ENCODE measurements at places on chromosomes 2 and 18.

DNA sequence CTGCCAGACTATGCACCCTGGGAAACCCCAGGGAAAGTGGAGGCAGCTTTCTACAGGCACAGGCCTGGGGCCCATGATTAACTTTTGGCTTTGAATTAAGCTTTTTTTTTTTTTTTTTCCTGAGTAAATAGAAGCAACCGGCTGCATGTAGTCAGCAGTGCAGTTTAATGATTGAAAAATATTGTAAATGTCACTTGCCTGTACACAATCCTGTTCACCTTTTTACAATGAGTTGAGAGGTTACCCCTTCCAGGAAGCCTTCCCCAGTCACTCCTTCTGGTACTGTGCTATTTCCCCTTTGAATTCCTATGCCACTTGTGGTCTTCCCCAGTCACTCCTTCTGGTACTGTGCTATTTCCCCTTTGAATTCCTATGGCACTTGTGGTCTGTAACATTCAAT is 475.6 kb downstream of the TDRD15 start:
- no peak for DNase-seq

DNA sequence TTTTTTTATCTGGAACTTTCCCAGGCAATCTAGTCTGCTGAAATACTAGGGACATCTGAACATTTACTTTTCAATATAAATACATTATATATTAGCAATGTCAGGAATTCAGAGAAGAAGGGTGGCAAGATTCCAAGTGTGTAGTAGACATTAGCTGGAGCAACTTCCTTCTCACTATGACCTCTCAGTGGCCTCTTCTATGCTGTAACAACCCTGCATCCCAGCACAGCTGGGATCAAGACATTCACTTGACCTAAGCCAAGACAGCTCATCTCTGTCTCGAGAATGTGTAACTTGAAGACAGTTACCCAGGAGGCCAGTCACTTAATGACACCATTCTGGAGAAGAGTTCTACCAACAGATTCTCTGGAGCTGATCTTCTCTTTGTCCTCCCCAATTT is 61.7 kb upstream of the RALBP1 start:
- DNase-seq = peak; percentile 52

DNA sequence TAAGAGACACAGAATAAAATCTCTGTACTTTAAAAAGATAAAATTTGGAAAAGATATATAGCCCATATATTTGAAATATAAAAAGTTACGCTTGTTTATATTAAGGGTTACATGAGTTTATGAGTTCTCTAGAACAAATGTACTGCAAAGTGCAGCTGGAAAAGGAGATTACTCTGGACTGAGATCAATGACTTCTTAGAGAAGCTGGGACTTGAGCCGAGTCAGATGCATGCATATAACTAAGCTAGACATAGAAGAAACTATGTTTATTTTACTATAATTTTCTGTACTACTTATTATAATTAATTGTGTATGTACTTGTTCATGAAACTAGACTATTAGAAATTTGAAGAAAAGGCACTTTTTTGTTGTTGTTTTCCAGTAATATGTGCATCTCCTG is 170.3 kb upstream of the NXPH2 start:
- no peak for DNase-seq

- DNase-seq = no peak
These were observed 114.8 kb downstream of the DDX1 start for GRCh38 chr2:15706424-15706823.

GRCh38 chr2:108923019-108923700 is 65.9 kb downstream of the EDAR start:
- DNase-seq = no peak

DNA sequence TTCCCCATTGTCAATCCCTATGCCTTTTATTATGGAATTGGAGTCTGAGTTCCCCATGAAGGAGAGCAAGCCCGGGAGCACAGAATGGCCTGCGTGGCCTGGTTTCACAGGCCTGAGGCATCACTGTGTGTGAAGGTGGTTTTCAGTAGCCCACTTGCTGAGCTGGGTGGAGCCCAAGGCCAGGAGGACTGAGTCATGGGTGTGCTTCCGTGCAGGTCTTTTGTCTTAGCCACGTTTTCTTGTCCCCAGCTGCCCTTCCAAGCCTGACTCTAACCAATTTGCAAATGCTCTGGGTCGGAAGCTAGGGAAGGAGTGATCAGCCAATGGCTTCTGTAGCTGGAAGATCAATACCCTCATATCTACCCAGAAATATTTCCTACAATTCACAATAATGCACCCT is 119.2 kb downstream of the MAPK4 start:
- no peak for DNase-seq

- no peak for DNase-seq
These were observed 6.5 kb upstream of the SMAD2 start for GRCh38 chr18:47936952-47937351.

- no peak for DNase-seq
These were observed 32.8 kb upstream of the TNS1 start for GRCh38 chr2:218035463-218036100.

- no peak for DNase-seq
These were observed 71.7 kb downstream of the EIPR1 start for GRCh38 chr2:3305952-3306351.

- no peak for DNase-seq
These were observed 23.2 kb upstream of the PLA2R1 start for GRCh38 chr2:160085662-160086061.

DNA sequence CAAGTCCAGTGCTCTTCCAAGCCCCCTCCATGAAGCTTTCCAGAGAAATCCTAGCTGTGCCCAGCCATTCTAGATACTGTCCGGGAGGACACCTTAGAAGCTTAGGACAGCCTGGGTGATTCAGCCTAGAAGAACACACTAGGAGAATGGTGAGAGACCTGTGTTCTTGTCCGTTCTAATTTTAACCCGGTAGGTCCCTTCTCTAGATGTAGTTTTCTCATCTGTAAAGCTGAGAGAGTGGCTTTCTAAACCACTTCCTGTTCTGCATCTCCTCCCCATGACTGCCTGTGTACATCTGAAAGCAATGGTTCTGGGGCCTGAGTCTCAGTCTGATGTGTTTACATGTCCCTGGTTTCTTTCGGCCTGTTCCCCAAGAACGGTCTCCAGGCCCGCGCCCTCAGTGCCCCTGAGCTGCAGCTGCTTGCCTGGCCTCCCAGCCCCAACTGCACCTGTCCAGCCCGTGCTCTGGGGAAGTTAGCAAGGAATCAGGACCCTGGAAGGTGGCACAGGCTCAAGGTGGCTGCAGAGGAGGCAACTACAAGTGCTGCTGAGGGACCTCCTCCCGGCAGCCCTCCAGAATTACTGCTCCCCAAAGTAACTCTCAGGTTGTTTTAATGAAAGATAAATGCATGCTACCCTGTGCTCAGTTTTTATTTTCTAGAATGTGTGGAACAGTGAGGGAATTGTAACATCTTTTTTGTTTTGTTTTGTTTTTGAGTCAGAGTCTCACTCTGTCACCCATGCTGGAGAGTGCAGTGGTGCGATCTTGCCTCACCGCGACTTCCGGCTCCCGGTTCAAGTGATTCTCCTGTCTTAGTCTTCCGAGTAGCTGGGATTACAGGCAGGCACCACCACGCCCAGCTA is 105.9 kb downstream of the LBH start:
- no peak for DNase-seq

DNA sequence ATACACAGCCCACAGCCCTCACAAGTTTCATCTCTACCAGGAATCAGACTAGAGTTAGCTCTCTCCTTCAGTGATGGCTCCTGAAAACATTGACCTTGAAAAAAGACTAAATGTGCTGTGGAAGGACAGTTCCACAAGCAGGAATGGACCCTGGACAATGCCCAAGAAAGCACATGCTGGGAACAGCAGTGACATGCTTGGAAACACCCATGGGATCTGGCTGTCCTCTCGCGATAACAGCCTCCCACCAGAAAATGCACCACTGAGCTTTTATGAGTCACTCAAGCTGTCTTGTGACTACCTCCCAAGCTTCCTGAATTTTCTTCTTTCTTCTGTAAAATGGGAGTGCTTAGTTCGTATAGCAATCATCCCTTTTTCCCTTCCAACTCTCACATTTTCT is 269.2 kb downstream of the LRATD1 start:
- no peak for DNase-seq

DNA sequence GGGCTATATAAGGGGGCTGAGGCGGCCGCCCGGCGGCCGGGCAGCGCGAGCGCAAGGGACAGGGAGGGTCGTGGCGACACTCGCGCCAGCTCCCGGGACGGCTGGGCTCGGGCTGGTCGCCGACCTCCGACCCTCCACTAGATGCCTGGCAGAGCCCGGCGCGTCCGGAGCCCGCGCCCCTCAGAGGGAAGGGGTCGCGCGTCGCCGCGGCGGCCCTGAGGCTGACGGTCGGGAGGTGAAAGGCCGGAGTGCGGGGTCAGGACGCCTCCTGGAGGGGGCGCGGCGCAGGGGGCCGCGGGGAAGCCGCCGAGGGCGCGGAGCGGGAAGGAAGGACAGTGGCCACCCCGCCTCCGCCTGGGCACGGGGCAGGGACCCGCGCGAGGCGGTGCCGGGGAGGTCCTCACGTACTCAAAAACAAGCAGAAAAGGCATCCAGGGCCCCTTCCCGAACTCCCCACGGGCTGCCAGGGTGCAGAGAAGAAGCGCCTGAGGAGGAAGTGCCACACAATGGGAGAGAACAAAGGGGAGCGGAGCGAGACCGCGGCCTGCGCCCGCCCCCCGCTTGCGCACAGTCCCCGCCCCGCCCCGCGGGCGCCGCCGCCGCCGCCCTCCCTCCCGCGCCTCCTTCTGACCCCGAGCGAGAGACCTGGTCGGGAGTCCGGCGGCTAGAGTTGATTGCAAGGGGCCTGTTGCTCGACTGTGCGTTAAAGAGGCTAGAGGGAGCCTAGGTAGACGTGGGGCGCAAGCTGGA is 776 bp upstream of the KLF7 start:
- DNase-seq = peak; percentile 62

- DNase-seq = peak; percentile 47
These were observed 818.0 kb upstream of the ACVR2A start for GRCh38 chr2:147026664-147027295.

DNA sequence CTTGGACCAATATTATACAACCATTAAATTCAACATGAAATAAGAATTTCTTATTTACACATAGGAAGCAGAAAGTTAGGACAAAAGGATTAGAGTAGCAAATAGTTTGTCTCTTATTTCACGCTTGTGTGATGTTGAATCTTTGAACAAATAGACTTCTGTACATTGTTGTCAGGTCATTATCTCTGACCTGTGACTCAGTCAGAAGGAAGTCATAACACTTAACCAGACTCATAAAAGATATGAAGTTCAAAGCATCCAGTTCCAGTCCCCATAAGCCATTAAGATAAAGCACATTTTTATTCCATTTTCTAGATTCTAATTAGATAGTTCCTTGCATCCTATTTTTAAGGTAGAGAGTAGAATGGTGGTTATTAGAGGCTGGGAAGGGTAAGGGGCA is 130.8 kb downstream of the UPP2 start:
- peak; percentile 27 for DNase-seq

- no peak for DNase-seq
These were observed 10.2 kb downstream of the RALB start for GRCh38 chr2:120262761-120263428.

DNA sequence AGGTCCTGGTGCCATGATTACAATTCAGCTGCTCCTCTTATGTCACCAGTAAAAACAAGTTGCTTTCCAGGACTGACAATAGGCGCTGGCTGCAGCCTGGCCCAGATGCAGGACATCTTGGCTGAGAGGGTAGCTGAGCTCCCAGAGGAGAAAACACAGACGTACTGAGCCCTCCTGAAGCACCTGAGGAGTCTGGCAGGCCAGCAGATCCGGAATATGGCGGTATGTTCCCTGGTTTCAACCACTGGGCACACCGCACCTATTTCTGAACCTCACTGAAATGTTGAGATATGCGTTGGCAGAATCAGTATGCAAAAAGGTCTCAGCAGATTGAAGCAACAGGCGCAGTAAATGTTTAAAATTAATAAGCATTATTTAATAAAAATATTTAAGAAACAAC is 73.1 kb upstream of the BZW1 start:
- DNase-seq = no peak

GRCh38 chr2:163665817-163666216 is 70.0 kb downstream of the FIGN start:
- no peak for DNase-seq

GRCh38 chr2:175855236-175855635 is 146.8 kb downstream of the LNPK start:
- no peak for DNase-seq

DNA sequence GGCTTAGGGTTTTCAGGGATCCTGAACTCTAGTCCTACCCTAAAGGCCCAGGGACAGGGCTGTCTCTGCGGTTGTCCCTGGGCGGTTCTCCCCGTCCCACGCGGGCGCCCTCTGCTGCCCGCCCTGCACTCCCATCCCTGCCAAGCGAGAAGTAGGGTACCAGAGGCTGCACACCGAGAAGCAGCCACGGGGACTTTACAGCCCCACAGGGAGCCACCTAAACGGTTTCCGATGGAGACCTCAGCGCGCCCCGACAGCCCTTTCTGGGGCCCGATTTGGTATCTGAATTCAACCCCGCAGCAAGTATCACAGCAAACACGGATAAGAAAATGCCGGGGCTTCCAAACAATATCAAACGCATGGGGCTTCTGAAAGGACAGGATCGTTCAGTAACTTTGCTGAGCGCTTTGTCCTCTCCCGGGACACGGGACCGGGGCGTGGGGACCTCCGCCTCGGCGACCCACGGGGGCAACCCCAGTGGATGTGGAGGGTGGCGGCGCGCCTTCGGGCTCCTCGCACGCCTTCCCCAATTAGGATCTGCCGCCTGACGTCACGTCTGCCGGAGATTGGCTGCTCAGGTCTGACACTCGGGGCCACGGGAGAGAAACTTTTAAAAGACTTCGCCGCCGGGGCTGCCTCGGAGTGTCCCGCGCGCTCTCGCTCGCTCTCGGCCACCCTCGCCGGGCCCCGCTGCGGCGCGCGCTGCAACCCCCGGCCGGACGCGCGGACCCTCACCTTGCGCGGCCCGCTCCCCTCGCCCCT is at the start of gene LTBP1:
LTBP1 (plus strand) TSS at position 640 of the 762 bp plus-strand sequence. CDS start 372 bp downstream, outside the sequence.
- DNase-seq = peak; percentile 77

- no peak for DNase-seq
These were observed 36.5 kb upstream of the REG3G start for GRCh38 chr2:78989051-78989450.

DNA sequence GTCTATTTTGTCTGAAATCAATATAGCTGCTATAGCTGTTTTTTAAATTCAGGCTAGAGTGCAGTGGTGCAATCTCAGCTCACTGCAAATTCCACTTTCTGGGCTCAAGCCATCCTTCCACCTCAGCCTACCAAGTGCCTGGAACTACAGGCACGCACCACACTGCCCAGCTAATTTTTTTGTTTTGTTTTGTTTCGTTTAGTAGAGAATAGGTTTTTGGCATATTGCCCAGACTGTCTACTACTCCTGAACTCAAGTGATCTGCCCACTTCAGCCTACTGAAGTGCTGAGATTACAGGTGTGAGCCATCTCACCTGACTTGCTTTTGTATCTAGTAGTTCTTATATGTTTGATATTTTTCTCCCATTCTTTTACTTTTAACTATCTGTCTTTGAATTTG is 259.7 kb downstream of the CDH19 start:
- DNase-seq = no peak

GRCh38 chr2:23394700-23395099 is 9.7 kb downstream of the KLHL29 start:
- DNase-seq = no peak

GRCh38 chr2:33383855-33384598 is 92.4 kb upstream of the RASGRP3 start:
- DNase-seq = no peak
